CD4-positive, alpha-beta T cell (primary cell): ENCODE measurements at places on chromosomes 6 and 20. TPM values are rescaled to one million over a fixed set of nuclear protein-coding genes. Genes with fewer than 3 reads are reported as not detected.

GATA5 gene
- total RNA-seq, result not detected

WFDC10B gene
- total RNA-seq, result not detected

TRAPPC3L gene
- total RNA-seq, result not detected

ZNF318 gene
- 20.4 TPM for total RNA-seq

DNA sequence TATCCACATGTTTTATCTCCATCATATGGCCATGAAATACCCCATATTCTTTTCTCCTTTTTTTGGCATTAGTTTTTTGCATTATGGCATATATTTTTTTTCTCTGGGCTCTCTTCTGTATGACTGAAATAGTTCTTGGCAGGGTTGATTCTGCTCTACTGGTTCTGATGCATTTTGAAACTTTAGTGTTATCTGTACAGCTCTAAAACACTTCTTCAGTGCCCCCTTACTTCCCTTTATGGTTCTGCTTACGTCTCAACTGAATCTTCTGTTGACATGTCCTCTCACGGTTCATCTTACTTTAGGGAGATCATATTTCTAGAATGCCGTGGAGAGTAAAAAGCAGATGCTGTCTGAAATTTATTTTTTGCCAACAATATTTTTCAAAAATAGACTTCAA, 23.2 kb upstream of the TXNDC5 start:
- no peak for DNase-seq
- no peak overlapping the region for H3K27ac ChIP-seq
- no peaks in the 10 kb centered on the region for H3K4me1 ChIP-seq
- H3K36me3 ChIP-seq, result no peaks in the 10 kb centered on the region

DNA sequence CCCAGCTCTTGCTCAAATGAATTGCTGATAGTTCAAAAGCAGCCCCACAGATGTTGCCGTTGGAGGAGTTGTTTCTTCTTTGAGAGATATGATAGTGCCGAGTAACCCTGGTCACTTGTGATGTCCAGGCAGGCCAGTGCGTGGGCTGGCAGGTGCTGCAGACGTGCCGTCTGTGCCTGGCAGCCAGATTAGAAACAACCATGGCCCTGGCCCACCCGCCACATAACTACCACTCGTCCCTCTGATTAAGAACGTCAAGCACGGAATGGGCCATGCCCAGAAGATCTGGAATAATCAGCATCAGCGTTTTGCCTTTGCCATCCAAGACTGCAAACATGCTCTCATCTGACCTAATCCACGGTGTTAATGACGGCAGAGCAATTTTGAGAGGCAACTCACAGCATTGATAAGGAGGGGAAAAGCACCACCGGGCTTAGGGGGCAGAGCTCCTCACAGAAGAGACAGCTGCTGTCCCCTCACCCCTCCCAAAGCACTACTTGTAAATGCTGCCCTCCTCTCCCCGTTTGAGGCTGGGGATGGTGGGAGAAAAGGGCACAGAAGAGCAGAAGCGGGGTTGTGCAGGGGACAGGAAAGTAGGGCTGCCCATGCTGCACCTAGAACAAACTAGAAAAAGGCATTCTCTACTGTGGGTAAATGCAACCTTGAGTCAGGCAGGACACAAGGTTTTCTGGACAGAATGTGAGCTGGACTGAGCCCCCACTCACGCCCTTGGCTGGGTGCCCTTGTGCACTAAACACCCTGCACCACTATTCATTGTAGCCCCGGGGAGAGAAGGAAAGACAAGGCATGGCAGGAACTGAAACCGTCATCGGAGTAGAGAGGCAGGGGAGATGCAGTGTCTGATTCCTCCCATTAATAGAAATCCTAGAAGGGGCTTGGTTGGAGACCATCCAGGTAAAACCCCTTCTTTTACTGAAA, 5.3 kb upstream of the CPNE5 start:
- no peaks in the 10 kb centered on the region for H3K36me3 ChIP-seq
- peaks cover 17% of the 10 kb centered on the region for H3K4me1 ChIP-seq
- peaks cover 12% of the 10 kb centered on the region for H3K27me3 ChIP-seq
- DNase-seq, result no peak
- H3K4me3 ChIP-seq, result no peak overlapping the region

DNA sequence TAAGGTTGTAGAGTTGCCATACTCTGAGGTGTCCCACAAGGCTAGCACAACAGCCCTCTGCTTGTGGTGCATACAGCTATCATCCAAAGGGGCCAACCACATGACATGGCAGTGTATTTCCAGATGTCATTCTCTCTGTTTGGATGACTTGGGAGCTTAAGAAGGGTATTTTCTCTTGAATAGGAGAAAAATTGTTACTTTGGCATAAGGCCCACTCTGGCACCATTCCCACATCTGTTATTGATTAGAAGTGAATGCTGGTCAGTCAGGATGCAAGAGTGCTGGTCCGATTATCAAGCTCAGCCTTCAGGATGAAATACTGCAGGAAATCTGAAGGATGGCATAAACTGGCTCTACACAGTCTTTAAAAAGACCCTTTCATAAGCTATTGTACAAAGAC, 83.6 kb upstream of the C20orf144 start:
- H3K36me3 ChIP-seq, result peaks cover 3% of the 10 kb centered on the region
- no peak overlapping the region for H3K4me3 ChIP-seq
- H3K27ac ChIP-seq, result no peak overlapping the region
- no peaks in the 10 kb centered on the region for H3K4me1 ChIP-seq

DNA sequence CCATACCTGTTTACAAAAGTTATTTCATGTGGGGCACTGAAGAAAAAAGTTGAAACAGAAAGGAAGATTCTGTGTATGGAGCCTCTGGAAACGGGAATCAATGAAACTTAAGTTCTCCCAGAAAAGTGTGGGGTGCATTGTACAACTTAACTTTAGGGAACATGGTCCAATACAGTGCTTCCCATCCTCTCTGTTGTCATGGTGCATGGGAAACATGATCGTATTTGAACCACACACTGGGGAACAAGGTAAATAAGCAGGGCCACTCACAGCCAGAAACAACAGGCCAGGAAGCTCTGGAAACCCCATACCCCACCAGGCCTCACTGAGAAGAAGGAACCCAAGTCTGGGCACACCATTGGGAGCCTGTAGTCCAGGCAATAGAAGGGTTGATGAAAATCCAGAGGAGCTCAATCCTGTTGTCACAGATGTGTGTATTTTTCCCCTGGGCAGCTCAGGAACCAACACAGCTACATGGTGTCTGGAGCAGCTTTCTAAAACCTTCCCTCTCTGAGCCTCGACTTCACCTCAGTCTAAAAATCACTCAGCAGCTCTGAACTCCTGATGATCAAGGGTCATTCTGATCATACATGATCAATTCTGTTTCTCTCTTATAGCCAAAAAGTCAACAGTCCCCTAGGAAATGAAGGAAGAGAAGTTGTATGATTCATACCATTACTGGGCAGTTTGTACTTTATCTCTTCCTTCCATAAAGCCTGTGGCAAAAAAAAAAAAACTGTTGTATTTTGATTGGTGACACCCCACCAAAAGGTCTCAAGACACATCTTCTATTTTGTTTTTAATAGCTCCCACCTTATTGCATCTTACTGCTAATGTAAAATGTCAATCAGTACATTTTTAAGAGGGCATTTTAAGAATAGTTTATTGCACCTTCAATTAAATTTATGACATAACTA, 198.5 kb upstream of the TAB2 start:
- no peak for DNase-seq
- H3K27me3 ChIP-seq, result no peaks in the 10 kb centered on the region
- no peak overlapping the region for H3K27ac ChIP-seq
- no peaks in the 10 kb centered on the region for H3K36me3 ChIP-seq
- H3K4me3 ChIP-seq, result no peak overlapping the region
- no peaks in the 10 kb centered on the region for H3K4me1 ChIP-seq

DNA sequence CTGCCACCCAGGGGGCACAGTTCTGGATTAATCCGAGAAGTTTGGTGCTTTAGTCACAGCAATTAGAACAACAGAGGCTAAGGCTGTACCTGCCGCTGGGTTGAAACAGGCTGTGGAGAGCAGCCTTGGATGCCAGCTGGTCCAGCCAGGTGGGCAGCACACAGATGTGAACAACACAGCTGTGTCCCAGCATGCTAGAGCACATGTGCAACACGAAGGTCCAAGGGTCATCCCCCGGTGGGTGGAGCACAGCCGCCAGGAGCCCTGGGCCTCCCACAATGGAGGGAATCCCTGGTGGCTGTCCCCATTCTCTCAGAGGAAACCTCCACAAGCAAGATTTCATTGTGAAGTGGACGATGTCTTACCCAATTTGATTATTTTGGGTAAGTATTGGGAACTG, 99.2 kb upstream of the SYNDIG1 start:
- no peak for DNase-seq
- H3K4me3 ChIP-seq, result no peak overlapping the region
- no peaks in the 10 kb centered on the region for H3K27me3 ChIP-seq
- no peaks in the 10 kb centered on the region for H3K36me3 ChIP-seq
- no peaks in the 10 kb centered on the region for H3K4me1 ChIP-seq

DNA sequence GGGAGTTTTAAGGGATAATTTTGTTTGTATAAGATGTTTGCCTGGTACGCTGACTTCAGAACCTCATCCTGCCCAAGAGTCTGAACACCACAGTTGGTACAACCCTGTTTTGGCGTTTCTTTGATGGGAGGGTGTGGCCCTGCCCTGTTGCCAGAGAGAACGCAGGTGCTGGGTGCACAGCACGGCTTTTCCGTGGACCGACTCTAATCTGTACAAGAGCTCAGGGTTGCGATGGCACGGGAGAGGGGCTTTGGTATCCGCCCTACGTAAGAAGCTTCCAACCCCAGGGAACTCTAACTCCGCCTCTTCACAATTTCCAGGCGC, 1.3 kb downstream of the CYP24A1 start:
- H3K4me3 ChIP-seq, result no peak overlapping the region
- H3K27me3 ChIP-seq, result peaks cover 46% of the 10 kb centered on the region
- no peaks in the 10 kb centered on the region for H3K36me3 ChIP-seq
- DNase-seq, result no peak

GRCh38 chr6:45881705-45882467, 133.8 kb downstream of the CLIC5 start:
- no peaks in the 10 kb centered on the region for H3K36me3 ChIP-seq
- H3K27ac ChIP-seq, result no peak overlapping the region
- H3K27me3 ChIP-seq, result no peaks in the 10 kb centered on the region
- no peak overlapping the region for H3K4me3 ChIP-seq

GRCh38 chr6:159233365-159234101, 64.3 kb downstream of the FNDC1 start:
- no peak for DNase-seq
- no peaks in the 10 kb centered on the region for H3K4me1 ChIP-seq
- H3K4me3 ChIP-seq, result no peak overlapping the region
- H3K36me3 ChIP-seq, result no peaks in the 10 kb centered on the region
- H3K27ac ChIP-seq, result no peak overlapping the region

- no peaks in the 10 kb centered on the region for H3K27me3 ChIP-seq
- no peaks in the 10 kb centered on the region for H3K36me3 ChIP-seq
- H3K27ac ChIP-seq, result no peak overlapping the region
- H3K4me3 ChIP-seq, result no peak overlapping the region
Measured at GRCh38 chr6:152343735-152344360, 293.3 kb downstream of the SYNE1 start.

GRCh38 chr6:139427199-139427598, 52.8 kb upstream of the CITED2 start:
- H3K27ac ChIP-seq, result no peak overlapping the region
- no peak overlapping the region for H3K4me3 ChIP-seq
- DNase-seq, result no peak
- H3K4me1 ChIP-seq, result no peaks in the 10 kb centered on the region
- no peaks in the 10 kb centered on the region for H3K27me3 ChIP-seq
- H3K36me3 ChIP-seq, result no peaks in the 10 kb centered on the region

DNA sequence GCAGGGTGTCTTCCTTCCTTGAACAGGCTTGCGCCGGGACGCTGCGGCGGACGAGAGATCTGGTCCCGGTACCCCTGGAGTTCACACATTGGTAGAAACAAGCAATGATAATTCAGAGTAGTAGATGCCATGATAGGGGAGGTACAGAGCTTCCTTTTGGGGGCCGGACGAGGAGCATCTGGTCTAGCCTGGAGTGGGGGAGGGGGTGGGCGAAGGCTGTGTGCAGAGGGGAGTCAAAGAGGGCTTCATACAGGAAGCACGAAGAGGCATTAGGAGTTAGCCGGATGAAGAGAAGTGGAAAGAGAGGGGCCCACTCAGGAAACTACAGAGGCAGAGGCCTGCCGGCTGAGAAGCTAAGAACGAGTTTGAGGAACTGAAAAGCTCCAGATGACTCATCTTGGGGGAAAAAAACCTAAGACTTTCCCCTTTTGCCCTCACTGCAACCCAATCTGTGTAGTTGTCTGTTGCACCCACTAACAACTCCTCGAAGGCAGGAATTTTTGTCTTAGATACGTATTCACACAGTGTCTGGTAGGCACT, 611 bp downstream of the CNPY3 start:
- H3K27me3 ChIP-seq, result no peaks in the 10 kb centered on the region
- peaks cover 59% of the 10 kb centered on the region for H3K4me1 ChIP-seq
- no peak for DNase-seq
- peak overlapping the region; percentile 79 for H3K4me3 ChIP-seq
- H3K36me3 ChIP-seq, result peaks cover 23% of the 10 kb centered on the region

DNA sequence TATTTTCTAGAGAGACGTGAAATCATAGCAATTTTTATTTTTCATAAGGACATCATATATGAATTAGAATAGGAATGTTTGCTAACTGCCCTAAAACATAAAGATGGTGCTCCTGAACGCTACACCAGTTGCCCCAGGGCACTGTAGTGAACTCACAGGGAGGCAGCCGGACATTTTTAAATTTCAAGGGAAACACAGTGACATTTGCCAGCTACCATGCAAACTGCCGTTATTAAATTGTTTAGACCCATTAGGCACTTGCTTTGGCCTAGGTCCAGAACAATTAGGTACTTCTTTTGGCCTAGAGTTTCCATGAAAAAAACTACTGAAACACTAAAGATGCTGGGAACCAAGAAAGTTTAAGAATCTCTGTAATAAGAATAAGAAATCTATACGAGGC, 24.9 kb upstream of the CFAP206 start:
- H3K27ac ChIP-seq, result no peak overlapping the region
- no peak for DNase-seq
- no peaks in the 10 kb centered on the region for H3K4me1 ChIP-seq

DNA sequence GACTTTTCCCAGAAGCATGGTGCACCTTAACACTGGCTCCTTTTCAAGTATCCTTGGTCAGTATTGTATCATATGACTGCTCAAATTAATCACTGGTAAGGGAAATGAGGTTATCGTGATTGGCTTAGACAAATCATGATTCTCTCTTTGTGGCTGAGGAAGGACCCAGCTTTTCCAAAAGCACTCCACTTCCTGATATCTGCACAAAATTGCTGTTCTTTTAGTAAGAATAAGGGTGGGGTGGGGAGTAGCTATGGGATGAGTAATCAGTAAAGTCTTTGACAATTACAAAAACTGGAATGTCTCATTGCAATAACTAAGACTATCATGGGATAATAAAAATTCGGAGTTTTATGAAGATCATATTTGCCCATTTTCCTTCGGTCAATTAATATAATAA, 9.0 kb upstream of the RIPPLY2 start:
- DNase-seq, result no peak
- no peak overlapping the region for H3K27ac ChIP-seq
- no peaks in the 10 kb centered on the region for H3K4me1 ChIP-seq
- peaks cover 4% of the 10 kb centered on the region for H3K27me3 ChIP-seq
- no peak overlapping the region for H3K4me3 ChIP-seq

DNA sequence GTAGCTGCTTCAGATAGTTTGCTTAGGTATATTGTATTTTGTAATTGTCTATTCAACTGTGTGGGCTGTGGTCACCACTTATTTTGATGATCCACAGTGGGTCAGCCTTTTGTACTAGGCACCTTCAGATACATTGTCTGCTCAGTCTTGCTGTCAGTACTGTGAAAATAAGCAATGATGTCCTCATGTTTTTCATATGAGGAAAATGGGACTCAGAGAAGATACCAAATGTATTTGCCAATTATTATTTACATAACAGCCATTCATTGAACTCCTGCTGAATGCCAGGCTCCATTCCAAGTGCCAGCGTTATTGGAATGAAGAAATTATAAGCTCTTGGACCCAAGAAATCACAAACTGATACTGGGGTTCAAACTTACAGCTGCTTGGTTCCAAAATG, 28.6 kb downstream of the MAPK14 start:
- H3K36me3 ChIP-seq, result peaks cover 55% of the 10 kb centered on the region
- H3K27me3 ChIP-seq, result no peaks in the 10 kb centered on the region
- H3K4me3 ChIP-seq, result no peak overlapping the region
- no peak overlapping the region for H3K27ac ChIP-seq
